ENCODE measurements at places on chromosomes 1 and 21. TPM values are rescaled to one million over a fixed set of nuclear protein-coding genes. Genes with fewer than 3 reads are reported as not detected.

- DNase-seq: no peak
Measured at GRCh38 chr1:205593532-205593931, 38.3 kb downstream of the ELK4 start.

GRCh38 chr1:204146309-204146708 lies 5.5 kb downstream of the ETNK2 start:
- DNase-seq: no peak

DNA sequence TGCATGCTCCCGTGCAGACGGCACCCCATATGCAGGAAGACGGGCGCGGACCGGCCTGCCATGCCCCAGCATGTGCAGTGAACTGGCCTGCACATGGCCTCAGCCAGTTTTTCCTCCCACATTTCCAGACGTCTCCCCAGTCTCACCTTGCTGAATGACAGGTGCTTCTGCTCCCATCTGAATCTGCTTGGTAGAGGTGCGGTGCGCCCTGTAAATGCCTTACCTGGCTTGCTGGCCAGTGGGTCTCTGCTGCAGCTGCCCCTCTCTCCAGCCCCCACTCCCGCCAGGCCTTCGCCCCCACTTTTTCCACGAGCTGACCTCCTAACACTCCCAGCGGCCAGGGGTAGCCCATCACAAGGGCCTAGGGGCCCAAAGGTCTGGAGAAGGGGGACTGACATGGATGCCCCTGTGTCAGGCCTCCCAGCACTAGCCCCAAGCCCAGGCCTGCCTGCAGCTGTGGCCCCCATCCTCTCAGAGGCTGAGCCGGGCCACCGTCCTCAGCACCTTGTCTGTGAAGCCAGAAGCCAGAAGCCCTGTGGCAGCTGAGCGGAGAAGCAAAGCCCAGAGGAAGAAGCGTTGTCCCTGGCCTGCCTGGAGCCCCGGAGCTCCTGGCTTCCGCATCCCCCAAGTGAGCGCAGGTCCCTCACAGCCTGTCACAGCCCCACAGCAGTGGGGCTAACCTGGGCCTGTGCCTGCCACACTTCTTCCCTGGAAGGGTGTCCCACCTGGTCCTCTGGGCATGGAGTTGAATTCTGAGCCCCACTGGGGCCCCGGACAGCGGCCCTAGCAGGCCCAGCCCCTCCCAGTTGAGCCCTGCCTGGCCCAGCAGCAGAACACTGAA lies 3.7 kb upstream of the SLC19A1 start:
- DNase-seq: no peak

The KLHL17 gene
- 16.6 TPM for total RNA-seq

DNA sequence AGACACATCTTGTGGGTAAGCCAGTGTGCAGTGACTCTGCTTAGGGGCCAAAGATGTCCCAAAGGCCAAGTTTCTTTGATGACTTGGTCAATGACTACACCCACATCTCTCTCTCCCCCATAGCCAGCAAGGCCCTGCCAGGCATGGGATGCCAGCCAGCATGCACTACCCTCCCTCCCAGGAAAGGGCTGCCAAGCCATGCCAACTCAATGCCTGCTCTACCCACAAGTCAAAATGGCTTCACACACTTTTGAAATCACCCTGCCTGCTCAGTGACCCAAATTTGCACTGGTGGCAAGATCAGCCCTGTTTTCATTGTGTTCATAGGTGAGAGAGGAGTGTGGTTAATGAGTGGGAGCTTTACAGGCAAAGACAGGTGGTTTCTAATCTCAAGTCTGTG lies 112.5 kb downstream of the MATN1 start:
- DNase-seq: no peak

The VANGL1 gene
- total RNA-seq: 8.0 TPM

The C1orf141 gene
- not detected for total RNA-seq

DNA sequence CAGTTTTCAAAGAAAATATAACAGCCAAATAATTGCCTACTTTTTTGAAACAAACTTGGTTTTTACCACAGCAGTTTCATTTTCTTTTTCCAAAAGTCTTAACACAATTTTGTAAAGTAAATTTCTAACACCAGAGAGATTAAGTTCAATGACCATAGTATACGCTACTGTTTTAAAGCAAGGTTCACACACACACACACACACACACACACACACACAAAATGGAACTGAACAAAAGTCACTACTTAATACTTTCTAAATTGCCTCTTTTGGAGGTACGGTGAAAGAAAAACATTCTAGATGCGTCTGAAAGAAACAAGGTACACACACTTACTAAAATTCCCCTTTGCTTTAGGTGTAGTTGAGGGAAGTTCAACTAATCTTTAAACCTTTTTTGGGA lies 30.1 kb downstream of the C21orf91 start:
- no peak for DNase-seq

The CYP4Z1 gene
- total RNA-seq: 4.8 TPM

GRCh38 chr1:71660411-71660810 lies 579.6 kb upstream of the ZRANB2 start:
- DNase-seq: no peak

GRCh38 chr1:100266741-100267140 lies 725 bp downstream of the RTCA start:
- DNase-seq: no peak

The CELA2A gene
- not detected for total RNA-seq

DNA sequence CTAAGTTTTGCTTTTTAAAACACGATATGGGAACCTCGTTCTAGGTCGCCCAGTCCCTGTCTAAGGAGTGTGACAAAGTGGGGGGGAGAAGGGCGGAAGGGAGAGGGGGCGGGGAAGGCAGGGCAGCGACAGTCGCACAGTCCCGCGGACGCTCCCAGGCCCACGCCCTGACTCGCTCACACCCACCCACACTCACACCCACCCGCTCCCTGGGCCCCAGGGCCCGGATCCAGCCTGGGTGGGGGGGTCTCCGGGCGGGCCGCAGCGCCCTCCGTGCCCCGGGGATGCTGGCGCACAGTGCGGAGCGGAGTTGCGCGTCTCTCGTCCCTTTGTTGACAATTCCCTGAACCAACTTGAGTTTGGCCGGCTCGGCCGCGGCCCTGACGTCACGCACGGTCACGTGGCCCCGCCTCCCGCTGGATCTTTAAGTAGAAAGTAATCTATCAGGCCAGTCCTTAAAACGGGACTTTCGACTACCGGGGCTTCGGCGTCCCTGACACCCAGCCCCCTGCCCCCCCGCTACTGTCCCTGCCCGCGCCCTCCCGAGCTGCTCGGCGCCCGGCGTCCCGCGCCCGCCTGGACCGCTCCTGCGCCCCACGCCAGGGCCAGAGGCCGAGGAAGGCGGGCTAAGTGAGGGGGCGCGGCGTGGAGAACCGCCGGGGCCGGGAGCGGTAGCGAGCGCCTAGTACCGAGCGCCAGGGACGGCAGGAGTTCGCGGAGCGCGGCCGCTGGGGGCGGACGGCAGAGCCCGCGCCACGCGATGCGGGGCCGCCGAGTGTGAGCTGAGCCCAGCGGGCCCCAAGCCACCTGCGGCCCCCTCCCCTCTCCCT lies at the start of gene FOXD3:
Gene FOXD3, plus strand, starts transcription at position 454 of the 830 bp plus-strand sequence. CDS start 492 bp downstream, outside the sequence.
- no peak for DNase-seq

The USP33 gene
- total RNA-seq: 28.6 TPM

The BACH1 gene
- 12.7 TPM for total RNA-seq

The KRTAP21-3 gene
- total RNA-seq: not detected

DNA sequence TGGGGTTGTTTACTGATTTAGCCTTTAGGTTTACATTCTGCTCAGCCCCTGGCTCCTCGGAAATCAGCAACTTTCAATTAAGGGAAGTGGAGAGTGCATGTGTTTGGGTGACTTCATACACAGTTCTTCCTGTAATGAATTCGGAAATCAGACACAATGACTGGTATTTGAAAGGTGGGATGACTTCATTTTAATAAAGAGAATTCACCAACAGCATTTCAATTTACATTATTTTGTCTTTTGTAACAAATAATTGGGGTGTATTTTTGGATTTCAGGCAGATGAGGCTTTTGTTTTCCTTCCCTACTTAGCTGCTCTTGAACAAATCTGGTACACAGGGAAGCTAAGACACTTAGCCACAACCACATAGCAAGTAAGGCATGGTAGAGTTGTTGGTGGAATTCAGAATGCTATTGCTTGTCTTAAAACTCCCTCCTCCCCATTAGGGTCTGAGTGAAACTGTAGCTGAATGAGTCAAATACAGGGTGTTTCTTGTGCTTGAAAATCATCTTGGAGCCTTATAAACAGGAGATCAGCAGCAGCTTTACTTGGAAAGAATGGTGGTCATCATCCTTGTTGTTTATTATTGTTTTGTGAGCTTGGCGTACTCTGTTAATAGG lies 917 bp downstream of the STX12 start:
- DNase-seq: no peak

DNA sequence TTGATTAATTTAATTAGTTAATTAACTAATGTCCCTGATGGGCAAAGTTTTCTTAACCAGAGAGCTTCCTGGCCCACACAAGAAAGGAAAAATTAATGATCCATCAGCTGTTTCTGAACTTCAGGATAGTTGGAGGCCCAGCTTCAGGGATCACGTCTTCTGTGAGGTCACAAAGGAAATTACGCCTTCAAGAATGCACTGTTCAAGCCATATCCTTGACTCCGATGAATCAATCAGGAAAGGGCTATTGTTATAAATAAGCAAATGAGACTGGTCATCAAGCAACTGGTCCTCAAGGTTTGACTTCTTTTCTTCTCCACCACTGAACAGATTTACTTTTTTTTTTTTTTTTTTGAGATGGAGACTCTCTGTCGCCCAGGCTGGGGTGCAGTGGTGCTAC lies 40.6 kb downstream of the TCP10L start:
- DNase-seq: no peak

DNA sequence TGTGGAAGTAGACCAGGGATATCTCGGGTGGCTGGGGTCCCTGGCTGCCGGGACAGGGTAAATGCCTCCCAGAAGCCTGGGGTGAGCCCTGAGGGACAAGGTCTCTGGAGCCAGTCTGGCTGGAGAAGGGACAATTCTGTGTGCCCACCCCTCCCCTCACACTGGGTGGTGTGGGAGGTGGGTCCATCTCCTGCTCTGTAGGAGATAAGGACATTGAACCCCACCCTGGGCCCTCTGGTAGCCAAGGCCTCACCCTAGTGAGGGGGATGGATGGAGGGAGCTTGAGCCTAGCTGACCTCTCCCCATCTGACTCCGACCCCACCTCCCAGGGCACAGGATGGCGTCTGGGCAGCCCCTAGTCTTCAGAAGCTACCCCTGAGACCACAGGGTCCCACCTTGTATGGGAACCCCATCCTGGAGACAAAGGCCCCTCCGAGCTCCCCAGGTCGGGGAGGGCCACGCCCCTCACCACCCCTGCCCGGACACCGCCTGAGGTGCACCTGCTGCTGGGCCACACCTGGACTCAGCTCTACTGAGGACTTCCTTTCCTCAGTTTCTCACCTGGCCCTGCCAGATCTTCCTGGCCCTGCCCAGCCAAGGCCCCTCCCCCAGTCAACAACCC lies 4.3 kb downstream of the AGRN start:
- DNase-seq: no peak

- no peak for DNase-seq
Measured at GRCh38 chr1:118862755-118863154, 125.4 kb downstream of the TBX15 start.

- DNase-seq: no peak
Measured at GRCh38 chr21:45326169-45326851, 38.6 kb upstream of the POFUT2 start.

The AMY2A gene
- not detected for total RNA-seq
